ENCODE measurements at places on chromosomes 1 and 21.

DNA sequence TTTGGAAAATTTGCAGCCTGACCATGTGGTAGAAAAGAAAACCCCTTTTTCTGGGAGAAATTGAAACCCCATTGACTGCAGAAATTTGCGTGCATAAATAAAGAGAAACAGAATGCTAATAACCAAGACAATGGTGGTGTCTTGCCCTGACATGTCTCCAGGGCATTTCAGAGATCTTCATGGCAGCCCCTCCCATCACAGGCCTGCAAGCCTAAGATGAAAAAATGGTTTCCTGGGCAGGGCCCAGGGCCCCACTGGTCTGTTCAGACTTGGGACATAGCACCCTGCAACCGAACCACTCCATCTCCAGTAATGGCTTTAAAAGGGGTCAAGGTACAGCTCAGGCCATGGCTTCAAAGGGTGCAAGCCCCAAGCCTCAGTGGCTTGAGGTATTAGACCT, 71.6 kb upstream of the SGIP1 start:
- DNase-seq: no peak

DNA sequence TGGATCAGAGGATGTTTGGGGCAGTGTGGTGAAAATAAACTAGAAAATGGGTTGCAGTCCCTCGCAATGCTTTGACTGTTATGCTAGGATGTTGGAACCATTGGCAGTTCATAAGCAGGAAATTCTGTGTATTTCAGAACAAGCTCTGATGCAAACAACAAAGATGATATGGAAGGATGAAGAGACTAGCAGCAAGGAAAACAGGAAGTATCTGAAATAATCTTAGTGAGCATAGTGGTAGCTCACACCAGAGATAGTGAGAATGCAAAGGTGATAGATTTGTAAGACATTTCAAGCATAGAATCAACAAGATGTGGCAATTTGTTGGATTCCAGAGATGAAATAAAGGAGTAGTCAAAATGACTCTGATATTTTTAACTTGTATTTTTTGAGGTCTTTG, 11.1 kb upstream of the RCC1 start:
- DNase-seq: no peak

DNA sequence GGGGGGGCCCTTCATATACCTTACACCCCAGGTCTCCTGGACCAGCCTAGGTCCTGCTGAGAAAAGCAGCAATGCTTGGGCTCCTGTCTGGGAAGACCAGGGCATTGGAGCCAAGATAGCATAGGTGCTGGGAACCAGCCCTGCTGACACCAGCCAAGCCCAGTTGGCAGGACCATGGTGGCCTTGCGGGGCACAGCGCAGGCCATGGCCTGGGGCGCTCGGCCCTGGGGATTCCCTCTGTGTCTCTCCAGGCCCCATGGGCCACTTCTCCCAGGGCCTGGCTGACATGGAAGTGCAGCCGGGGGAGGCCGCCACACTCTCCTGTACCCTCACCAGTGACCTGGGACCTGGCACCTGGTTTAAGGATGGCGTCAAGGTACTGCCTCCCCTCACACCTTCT, 23.3 kb downstream of the IGFN1 start:
- no peak for DNase-seq

DNA sequence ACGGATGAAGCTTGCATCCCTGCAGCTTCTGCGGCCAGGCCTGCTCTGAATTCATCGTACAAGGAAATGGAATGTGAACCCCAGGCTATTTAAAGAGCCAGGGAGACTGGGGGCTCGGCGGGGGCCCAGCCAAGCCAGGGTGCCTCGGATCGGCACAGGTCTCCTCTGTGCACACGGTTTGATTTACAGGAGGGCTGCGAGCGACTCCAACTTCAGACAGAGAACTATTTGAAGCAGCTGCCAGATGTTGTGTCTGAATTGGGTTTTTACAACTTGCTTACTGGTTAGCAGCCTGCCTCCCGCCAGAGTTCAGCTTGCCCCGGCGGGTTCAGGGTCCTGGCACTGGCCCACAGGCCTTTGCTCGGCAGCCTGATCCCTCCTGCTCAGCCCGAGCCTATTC, 83.2 kb downstream of the SPSB1 start:
- no peak for DNase-seq

DNA sequence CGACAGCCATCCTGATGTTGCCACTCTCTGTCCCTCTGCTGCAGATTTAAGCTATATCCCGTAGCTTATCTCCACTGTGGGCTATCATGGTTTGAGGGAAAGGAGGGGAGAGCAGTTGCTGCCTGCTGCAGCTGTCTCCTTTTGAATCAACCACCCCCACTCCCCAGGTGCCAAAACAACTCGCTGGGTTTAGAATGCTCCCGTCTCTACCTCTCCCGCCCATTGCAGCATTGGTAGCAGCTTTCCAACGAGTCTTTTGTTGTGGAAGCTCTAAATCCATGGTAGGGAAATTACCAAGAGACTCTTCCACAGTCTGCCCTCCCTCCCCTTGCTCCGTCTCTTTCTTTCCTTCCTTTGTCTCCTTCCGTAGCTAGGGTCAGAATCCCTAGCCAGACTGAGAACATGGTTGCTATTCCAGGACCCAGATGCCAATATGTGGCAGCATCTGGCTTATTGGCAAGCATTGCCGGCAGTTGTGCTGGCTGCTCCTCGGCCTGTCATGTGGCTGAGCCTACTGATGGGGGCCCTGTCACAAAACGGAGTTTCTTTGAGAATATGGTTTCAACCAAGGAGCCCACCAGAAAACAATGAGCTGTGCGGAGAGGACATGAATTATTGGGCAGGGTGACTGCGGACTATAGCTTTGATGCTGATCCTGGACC, 230.7 kb downstream of the RPS6KC1 start:
- no peak for DNase-seq

DNA sequence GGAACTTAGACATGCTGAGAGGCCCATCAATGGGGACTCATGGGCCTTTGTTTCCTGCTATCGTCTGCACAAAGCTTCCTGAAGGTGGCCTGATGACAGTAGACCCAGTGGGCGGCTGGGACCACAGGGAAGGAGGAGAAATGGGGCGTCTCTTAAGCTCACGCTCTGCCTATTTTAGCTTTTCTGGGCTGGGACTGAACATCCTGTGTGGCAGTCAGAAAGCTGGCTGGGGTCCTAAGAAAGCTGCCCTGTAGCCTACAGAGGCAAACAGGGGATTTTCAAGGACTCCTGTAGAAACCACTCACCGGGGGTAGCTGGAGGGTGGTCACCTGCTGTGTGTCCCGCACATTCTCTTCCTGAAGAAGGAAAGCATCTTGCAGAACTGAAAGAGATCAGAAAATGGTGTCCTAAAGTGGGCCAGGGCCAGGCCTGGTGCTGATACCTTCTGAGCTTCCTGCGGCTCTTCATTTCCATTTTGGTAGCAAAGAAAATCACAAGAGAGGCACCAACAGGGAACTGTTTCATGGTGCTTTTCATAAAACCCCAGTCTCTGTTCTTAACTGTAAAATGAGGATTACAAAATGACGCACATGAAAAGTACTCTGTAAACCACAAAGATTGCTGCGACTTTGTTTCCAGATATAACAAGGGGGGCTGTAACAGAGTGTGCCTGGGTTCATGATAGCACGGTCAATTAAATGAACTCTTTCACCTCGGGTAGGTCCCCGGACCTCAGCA, 8.6 kb downstream of the ZNF496 start:
- DNase-seq: no peak

GRCh38 chr21:42332557-42333317, 17.5 kb upstream of the TFF3 start:
- no peak for DNase-seq

- no peak for DNase-seq
Measured at GRCh38 chr1:17258116-17258757, 9.3 kb downstream of the PADI3 start.

GRCh38 chr1:200153277-200154055, 126.0 kb downstream of the NR5A2 start:
- DNase-seq: no peak

DNA sequence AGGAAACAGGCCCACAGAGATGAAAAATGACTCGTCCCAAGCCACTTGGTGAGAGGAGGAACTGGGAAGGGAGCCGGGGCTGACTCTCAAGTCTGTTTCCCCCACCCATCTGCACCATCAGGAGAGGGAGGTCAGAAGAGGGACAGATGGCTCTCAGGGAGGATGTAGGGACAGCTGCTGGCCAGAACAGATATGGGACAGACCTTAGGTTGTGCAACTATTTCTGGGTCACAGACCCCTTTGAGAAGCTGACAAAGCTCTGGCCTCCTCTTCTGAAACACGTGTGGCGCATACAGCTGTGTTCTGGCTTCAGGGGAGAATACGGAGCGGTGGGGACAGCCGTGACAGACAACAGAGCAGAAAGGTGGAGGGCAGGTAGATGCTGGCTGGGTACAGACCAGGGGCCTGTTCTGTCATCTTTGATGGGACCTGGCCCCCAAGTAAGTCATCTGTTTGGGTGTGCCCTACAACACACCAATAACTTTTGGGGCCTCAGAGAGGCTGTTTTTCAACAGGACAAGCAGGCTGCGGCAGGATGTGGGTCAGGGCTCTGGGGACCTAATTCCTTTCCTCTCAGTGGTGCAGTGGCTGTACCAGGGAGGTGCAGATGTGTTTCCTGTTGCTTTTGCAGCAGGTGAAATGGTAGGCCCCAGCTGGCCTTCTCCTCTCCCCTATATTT, 7.3 kb downstream of the SH3BGRL3 start:
- no peak for DNase-seq

DNA sequence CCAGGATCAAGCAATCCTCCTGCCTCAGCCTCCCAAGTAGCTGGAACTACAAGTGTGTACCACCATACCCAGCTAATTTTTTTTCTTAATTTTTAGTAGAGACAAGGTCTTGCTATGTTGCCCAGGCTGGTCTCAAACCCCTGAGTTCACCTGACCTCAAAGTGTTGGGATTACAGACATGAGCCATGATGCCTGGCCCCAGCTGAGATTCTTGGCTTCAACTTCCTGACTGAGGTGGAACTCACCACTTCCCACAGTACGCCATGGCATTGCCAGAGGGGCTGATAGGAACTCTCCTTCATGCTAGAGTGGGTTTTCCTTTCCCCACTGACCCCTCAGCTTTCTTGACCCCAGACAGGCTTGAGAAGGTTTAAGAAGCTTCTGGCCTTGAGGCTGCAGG, 251.0 kb upstream of the CSF3R start:
- no peak for DNase-seq

- DNase-seq: peak; percentile 23
Measured at GRCh38 chr1:54542120-54542961, 5.7 kb upstream of the ACOT11 start.

- no peak for DNase-seq
Measured at GRCh38 chr1:59057796-59058195, 239.1 kb upstream of the FGGY start.

- no peak for DNase-seq
Measured at GRCh38 chr1:104629589-104629988, 879.9 kb downstream of the AMY1C start.

GRCh38 chr1:151988405-151988923, 5.2 kb downstream of the S100A10 start:
- no peak for DNase-seq

GRCh38 chr1:182766881-182767645, 22.5 kb upstream of the NPL start:
- no peak for DNase-seq

DNA sequence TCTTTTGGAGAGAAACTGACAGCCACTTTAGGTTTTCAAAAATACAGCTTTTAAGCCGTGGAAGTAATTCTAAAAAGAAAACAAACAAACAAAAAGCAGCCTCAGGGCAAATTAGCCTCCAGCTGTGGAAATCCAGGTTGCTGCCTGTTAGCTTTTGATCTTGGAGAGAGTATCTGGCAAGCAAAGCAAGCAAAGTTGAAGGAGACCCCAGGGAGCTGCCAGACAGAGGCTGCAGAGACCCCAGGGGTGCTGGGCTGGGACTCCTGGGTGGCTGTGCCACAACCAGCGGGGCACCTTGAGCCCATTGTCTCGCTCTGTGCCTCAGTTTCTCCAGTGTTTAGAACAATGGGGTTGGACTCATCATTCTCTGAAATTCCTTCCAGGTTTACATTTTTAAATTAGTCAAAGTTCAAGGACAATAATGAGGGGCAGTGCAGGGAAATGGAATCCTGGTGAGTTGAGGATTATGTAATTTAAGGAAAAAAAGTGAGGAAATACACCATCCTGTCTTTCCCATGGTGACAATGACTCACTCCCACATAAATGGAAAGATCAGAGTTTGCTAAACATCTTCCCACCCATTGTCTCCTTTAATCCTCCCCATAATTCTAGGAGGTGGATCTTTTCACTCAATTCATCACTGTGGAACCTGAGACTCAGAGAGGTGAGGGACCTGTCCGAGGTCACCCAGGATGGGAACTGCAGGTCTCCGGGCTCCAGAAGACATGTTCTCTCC, 480.5 kb downstream of the MATN1 start:
- DNase-seq: no peak

GRCh38 chr1:115732316-115732715, 36.2 kb downstream of the CASQ2 start:
- no peak for DNase-seq

- DNase-seq: no peak
Measured at GRCh38 chr1:68511254-68511653, 14.4 kb upstream of the DEPDC1 start.

DNA sequence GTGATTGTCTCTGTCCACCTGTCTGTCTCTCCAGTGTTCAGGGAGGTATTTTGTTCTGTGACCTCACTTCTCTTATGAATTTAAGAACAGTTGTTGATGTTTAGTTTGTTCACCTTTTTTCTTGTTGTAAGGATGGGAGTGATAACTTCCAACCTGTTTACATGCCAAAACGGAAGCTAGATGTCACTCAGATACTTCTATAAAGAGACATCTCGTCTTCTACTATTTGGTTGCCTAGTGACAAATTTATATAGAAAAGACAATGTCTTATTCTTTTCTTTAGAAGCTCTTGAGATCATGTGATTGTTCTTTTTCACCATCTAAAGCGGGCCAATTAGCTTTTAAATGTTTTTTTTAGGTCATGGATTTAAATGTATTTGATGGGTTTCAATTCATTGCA, 33.8 kb downstream of the PRSS38 start:
- no peak for DNase-seq

DNA sequence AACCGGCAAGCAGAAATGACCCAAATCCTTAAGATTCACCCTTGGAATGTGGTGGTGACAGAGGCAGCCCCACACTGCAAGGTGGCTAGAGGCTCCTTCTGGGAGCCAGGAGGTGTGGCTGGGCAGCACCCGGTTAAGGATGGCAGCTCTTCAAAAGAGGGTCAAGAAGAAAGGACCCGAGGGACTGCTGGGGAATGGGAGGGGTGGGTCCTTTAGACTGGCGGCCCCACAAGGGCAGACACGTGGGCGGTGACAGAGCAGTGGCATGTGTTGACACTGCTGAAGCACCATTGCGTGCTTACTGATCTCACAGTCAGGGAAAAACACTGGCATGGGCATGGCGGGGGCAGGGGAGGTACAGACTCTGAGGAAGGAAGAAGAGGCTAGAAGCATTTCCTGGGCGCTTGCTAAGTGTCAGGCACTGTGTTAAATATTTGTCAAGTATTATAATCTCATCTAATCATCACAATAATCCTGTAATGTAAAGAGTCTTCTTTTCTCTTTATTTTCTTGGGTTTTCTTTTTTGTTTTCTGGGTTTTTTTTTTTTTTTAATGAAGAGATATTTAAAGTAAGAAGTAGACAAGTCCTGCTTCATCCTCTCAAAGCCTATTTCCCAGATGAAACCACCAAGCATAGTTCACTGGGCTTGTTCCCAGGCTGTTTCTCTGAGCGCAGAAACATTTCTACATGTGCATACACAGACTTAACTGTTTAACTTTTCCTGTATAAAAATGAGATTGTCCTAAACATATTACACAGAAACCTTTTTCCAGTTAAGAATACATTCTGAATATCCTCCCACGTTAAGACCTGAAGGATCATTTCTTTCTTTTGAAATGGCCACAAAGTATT, 165.8 kb upstream of the EDN2 start:
- no peak for DNase-seq

- no peak for DNase-seq
Measured at GRCh38 chr1:69312055-69312732, 255.5 kb upstream of the LRRC7 start.

GRCh38 chr1:8312235-8313218, 5.4 kb upstream of the SLC45A1 start:
- DNase-seq: no peak
